ENCODE measurements at places on chromosomes 11 and 22.

- DNase-seq: no peak
Observed at GRCh38 chr22:38467438-38467903, 425 bp upstream of the KDELR3 start.

GRCh38 chr11:73972620-73973449 is 9.8 kb downstream of the UCP2 start:
- DNase-seq: no peak

DNA sequence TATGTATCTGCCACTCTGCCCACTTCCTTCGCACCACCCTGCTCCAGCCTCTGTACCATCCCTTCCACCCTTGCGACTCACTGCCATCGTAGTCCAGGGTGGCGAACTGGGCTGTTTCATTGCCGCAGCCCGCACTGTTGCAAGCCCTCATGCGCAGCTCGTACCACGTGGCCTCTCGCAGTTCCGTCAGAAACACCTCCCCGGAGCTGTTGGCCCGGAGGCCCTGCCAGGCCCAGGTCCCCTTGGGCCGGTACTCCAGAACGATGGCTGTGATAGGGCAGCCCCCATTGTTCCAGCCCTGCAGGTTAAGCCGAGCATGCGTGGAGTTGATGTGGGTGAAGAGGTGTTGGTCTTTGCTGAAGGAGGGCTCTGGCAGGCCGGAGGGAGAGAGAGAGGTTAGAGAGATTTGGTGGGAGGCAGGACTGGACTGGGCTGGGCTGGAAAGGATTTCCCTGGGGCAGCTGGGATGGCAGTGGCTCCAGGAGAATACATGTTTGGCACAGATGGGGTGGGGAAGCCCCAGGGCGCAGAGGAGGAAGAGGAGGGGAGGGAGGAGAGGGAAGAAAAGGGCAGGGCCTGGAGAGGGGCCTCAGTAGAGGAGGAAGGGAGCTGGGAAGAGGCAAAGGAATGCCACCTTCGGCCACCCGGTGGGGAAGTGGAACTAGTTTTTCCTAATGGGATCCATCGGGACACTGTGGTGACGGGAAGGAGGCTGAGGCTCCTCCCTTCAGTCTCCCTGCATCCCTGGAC is 109.6 kb downstream of the CEP164 start:
- DNase-seq: no peak

- DNase-seq: no peak
Observed at GRCh38 chr11:45473341-45473895, 187.3 kb upstream of the SYT13 start.

DNA sequence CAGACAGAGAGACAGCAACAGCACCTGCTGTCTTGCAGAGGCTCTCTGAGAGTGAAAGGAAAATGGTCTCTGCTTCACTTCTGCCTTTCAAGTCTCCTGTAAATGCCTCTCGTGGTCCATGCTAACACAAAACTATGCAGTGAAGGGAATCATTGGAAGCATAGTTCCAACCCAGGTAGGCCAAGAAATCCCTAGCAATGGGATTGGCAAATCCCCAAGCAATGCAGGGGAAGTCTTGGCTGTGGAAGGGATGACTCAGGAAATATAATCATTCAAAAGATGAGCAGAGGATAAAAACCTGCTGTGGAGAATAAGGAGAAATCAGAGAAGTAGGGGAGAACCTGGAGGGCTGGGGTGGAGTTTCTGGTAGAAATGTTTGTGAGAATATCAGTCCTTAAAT is 216.1 kb upstream of the ZBED5 start:
- DNase-seq: no peak

GRCh38 chr11:14044916-14045315 is 82.4 kb downstream of the SPON1 start:
- DNase-seq: no peak

DNA sequence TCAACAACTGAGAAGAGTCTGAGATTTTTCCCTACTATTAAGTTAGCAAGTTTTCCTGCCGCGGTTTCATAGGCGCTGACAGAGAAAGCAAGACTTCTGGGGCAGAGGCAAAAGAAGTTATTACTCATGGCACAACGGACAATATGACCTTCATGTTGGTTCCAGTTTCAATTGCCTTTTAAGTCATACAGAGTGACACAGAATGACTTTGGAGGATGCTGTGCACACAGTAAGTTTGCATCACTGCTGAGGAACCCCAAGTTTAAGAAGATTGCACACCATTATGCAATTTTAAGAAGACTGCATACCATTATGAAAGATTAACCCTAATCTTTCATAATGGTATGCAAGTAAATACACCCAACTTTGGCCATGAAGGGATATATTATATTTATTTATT is 626.5 kb upstream of the CHORDC1 start:
- DNase-seq: no peak

- DNase-seq: no peak
Observed at GRCh38 chr22:43516996-43517635, 105.3 kb downstream of the MPPED1 start.

- no peak for DNase-seq
Observed at GRCh38 chr11:81787584-81788049, 946.0 kb downstream of the FAM181B start.

GRCh38 chr22:50009765-50010675 is 2.5 kb downstream of the IL17REL start:
- DNase-seq: no peak

- no peak for DNase-seq
Observed at GRCh38 chr22:27775758-27776649, 25.6 kb downstream of the MN1 start.

DNA sequence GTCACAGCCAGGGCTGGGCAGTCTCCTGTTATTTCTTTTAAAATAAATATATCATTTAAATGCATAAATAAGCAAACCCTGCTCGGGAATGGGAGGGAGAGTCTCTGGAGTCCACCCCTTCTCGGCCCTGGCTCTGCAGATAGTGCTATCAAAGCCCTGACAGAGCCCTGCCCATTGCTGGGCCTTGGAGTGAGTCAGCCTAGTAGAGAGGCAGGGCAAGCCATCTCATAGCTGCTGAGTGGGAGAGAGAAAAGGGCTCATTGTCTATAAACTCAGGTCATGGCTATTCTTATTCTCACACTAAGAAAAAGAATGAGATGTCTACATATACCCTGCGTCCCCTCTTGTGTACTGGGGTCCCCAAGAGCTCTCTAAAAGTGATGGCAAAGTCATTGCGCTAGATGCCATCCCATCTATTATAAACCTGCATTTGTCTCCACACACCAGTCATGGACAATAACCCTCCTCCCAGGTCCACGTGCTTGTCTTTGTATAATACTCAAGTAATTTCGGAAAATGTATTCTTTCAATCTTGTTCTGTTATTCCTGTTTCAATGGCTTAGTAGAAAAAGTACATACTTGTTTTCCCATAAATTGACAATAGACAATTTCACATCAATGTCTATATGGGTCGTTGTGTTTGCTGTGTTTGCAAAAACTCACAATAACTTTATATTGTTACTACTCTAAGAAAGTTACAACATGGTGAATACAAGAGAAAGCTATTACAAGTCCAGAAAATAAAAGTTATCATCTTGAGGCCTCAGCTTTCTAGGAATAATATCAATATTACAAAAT is 13.4 kb downstream of the OR51B4 start:
- no peak for DNase-seq

Data from inflammatory macrophage treated with lipopolysaccharide for 1 hour (primary cell).